ENCODE measurements at places on chromosomes 6 and 20. TPM values are rescaled to one million over a fixed set of nuclear protein-coding genes. Genes with fewer than 3 reads are reported as not detected.

Gene PPP1R3G
- 0.24 TPM for total RNA-seq

- H3K4me3 ChIP-seq, result no peak overlapping the region
- no peak for DNase-seq
- no peaks in the 10 kb centered on the region for H3K36me3 ChIP-seq
- no peak overlapping the region for H3K27ac ChIP-seq
- H3K4me1 ChIP-seq, result no peaks in the 10 kb centered on the region
These were observed 149.7 kb downstream of the PLCB4 start for GRCh38 chr20:9218531-9218961.

DNA sequence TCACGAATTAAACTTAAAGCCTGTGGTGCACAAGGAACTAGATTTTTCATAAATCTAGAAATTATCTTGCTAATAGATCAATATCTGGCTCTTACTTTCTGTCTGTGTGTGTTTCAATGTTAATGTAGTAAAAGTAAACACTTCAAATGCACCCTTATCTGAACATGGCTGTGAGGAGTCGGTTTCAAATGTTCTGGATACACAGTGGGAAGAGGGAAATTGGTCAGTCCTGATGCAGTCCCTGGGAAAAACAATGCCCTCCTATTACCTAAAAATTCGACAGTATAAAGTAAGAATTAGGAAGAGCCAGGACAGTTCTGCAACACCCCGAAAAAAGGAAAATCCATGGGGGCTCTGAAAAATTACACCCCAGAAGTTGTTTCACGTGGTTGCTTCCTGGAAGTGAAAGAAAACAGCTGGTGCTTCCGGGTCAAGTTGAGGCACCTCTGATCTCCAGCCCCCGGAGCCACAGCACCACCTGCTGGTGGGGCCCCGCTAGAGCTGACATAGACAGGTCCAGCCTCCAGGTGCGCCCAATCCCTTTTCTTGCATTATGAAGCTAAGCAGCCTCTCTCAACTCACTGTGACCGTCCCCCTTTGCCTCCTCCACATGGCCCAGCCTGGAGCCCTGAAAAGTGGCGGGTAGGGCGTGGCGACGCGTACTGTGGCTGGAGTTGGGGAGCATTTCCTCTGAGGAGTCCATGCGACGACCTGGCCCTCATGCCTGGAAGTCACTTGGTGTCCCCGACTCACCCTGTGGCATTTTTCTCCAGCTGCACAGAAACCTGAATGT, 8.3 kb downstream of the SEMG2 start:
- H3K27me3 ChIP-seq, result no peaks in the 10 kb centered on the region
- no peaks in the 10 kb centered on the region for H3K36me3 ChIP-seq
- H3K4me1 ChIP-seq, result no peaks in the 10 kb centered on the region
- no peak overlapping the region for H3K27ac ChIP-seq
- DNase-seq, result peak; percentile 5

GRCh38 chr6:105359419-105360370, 43.2 kb downstream of the PREP start:
- H3K27me3 ChIP-seq, result no peaks in the 10 kb centered on the region
- no peak overlapping the region for H3K4me3 ChIP-seq
- DNase-seq, result no peak
- no peak overlapping the region for H3K27ac ChIP-seq
- no peaks in the 10 kb centered on the region for H3K4me1 ChIP-seq

DNA sequence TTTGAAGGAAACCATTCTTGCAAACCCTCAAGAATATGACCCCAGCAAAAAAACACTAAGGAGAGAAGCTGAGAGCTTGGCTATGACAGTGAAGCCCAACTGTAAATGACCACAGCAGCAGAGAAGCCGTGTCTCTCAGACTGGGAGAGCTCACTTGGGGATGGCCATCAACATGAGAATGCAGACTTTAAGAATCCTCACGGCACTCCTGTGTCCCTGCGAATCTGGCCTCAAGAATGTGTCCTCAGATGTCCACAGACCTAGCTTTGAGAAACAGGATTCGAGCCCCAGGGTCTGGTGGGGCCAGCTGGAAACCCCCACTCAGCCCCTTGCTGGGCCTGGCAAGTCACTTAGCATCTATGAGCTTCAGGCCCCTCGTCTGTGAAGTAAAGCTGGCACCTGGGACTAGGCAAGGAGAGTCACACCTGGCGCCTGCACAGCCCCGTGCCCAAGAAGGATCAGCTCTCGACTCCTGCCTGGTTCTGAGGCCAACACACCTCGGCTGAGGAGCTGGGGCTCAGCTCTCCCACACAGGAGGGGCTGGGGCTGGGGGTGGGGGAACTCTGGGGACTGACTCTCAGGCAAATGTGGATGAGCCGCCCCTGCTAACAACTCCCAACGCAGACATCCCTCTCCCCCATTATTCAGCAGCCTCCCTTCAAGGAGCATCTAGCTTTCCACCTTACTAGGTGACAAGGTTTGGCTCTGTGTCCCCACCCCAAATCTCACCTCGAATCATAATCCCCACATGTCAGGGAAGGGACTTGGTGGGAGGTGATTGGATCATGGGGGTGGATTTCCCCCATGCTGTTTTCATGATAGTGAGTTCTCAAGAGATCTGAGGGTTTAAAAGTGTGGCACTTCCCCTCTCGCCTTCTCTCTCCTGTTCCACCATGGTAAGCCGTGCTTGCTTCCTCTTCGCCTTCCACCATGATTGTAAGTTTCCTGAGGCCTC, 97.7 kb downstream of the GRM4 start:
- DNase-seq, result no peak
- no peak overlapping the region for H3K27ac ChIP-seq
- no peaks in the 10 kb centered on the region for H3K36me3 ChIP-seq
- no peak overlapping the region for H3K4me3 ChIP-seq
- no peaks in the 10 kb centered on the region for H3K4me1 ChIP-seq
- H3K27me3 ChIP-seq, result no peaks in the 10 kb centered on the region

GRCh38 chr6:4318321-4318720, 182.9 kb upstream of the ECI2 start:
- no peaks in the 10 kb centered on the region for H3K4me1 ChIP-seq
- no peaks in the 10 kb centered on the region for H3K36me3 ChIP-seq
- H3K4me3 ChIP-seq, result no peak overlapping the region
- no peak for DNase-seq

Gene DLL1
- 0.19 TPM for total RNA-seq

GRCh38 chr6:89797317-89797716, 22.3 kb downstream of the MDN1 start:
- H3K27me3 ChIP-seq, result no peaks in the 10 kb centered on the region
- H3K36me3 ChIP-seq, result no peaks in the 10 kb centered on the region
- no peak overlapping the region for H3K27ac ChIP-seq
- peaks cover 21% of the 10 kb centered on the region for H3K4me1 ChIP-seq
- H3K4me3 ChIP-seq, result no peak overlapping the region

GRCh38 chr6:67870321-67870720, 764.8 kb upstream of the ADGRB3 start:
- no peaks in the 10 kb centered on the region for H3K27me3 ChIP-seq
- DNase-seq, result no peak
- H3K4me1 ChIP-seq, result no peaks in the 10 kb centered on the region
- no peaks in the 10 kb centered on the region for H3K36me3 ChIP-seq
- H3K27ac ChIP-seq, result no peak overlapping the region
- no peak overlapping the region for H3K4me3 ChIP-seq

Gene ZC2HC1B
- total RNA-seq, result not detected

Gene SYCP2L
- 0.61 TPM for total RNA-seq

- H3K4me1 ChIP-seq, result peaks cover 14% of the 10 kb centered on the region
- H3K27ac ChIP-seq, result no peak overlapping the region
- no peak for DNase-seq
- peaks cover 8% of the 10 kb centered on the region for H3K36me3 ChIP-seq
These were observed 5.4 kb downstream of the PPDPF start for GRCh38 chr20:63525971-63526370.

Gene OOEP
- total RNA-seq, result not detected

DNA sequence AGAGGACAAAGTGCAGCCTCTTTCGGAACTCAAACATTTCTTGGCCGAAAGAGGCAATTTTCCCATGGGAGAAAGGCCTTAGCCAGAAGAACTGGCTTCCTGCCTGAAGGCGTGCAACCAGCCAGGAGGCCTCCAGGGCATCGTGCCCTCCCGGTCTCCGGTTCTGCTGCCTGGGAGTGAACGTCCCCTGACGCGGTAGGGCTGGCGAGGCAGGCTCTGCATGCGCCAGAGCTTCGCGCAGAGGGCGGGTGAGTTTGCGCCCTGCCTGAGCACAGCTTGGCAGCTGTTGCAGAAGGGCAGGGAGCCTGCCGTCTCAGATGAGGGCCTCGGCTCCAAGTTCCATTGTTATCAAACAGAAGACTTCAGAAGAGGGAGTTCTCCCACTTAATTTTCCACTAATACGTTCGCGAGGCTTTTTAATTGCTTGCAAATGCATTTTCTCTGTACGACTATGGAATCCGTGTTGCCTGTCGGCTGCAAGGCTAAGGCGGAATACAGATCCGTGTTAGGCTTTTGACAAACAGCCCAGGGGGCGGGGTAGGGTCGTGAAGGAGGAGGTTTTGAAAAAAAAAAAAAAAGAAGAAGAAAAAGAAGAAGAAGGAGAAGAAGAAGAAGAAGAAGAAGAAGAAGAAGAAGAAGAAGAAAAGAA, 5.5 kb upstream of the TFAP2D start:
- no peaks in the 10 kb centered on the region for H3K36me3 ChIP-seq
- H3K27ac ChIP-seq, result no peak overlapping the region
- no peaks in the 10 kb centered on the region for H3K4me1 ChIP-seq
- DNase-seq, result no peak
- no peak overlapping the region for H3K4me3 ChIP-seq

DNA sequence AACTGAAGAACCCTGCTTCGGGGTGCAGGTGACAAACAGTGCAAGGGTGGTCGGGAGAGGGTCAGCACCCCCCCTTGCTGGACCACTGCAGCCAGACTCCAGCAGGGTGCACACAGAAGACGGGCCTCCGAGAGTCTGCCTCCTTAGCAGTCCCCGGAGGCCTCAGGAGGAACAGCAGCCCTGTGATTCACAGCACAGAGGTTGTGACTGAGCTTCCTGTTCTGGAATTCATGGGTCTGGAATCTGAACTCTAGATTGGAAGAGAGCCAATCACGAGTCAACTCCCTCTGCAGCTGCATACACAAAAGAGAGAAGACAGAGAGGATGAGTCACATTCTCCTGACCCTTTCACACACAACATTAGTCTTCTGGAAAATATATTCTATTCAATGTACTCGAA, 249.0 kb upstream of the OPRM1 start:
- no peak for DNase-seq
- H3K4me1 ChIP-seq, result no peaks in the 10 kb centered on the region
- no peaks in the 10 kb centered on the region for H3K36me3 ChIP-seq
- H3K27ac ChIP-seq, result no peak overlapping the region
- H3K27me3 ChIP-seq, result no peaks in the 10 kb centered on the region

GRCh38 chr20:11305406-11305805, 612.3 kb upstream of the BTBD3 start:
- DNase-seq, result no peak
- H3K27ac ChIP-seq, result no peak overlapping the region
- no peaks in the 10 kb centered on the region for H3K4me1 ChIP-seq
- H3K4me3 ChIP-seq, result no peak overlapping the region
- H3K27me3 ChIP-seq, result no peaks in the 10 kb centered on the region
- H3K36me3 ChIP-seq, result no peaks in the 10 kb centered on the region

DNA sequence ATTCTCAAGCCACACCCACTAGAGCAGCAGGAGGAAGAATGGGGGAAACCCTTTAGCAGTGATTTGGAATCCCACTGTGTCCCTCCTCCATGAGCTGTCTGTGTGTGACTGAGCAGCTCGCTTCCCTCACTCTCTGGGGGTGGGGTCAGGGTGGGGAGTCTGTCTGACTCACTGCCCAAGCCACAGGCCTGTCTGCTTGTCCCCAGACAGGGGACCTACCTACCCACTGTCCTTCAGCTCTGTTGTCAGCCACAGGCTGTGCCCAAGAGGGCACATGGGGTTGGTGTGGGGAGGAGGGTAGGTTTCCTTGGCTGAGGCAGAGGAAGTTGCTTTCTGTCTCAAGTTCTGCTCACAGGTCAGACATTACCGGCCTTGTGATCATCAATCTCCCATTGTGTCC, 127.0 kb downstream of the MAFB start:
- no peak overlapping the region for H3K4me3 ChIP-seq
- H3K36me3 ChIP-seq, result no peaks in the 10 kb centered on the region
- no peak for DNase-seq
- no peaks in the 10 kb centered on the region for H3K4me1 ChIP-seq

Gene CLPSL1
- not detected for total RNA-seq

DNA sequence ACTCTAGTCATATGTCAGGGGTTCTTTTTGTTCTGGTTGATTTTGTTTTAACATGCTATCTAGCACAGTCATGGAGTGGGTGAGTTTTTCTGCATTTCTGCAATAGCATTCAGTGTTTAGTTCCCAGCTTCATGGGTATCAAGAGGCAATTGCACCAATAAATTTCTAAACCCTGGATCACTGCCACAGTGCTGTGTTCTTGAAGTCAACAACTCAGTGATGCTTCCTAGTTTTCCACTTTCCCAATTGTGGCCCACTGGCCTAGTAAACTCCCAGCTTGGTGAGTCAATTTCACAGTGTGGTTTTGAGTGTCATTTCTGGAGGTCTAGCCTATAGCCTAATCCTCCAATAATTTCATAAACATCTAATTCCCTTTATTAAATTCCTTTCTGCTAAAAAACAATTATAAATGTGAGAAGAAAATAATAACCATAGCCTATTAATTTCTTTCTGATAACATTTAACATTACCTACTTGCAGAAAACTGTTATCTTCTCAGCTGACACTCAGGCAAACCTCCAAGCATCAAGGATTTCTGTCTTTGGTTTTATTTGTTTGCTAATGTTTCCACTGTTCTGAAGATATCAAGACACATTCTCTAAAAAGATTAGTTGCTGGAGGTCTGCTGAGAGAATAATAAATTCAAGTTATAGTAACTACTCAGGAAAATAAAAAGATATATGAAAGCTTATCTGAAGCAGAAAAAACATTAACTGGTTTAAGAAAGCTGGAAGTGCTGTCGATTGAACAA, 89.9 kb downstream of the PDE7B start:
- no peaks in the 10 kb centered on the region for H3K36me3 ChIP-seq
- H3K27me3 ChIP-seq, result no peaks in the 10 kb centered on the region
- H3K27ac ChIP-seq, result no peak overlapping the region
- no peak overlapping the region for H3K4me3 ChIP-seq
- DNase-seq, result no peak

DNA sequence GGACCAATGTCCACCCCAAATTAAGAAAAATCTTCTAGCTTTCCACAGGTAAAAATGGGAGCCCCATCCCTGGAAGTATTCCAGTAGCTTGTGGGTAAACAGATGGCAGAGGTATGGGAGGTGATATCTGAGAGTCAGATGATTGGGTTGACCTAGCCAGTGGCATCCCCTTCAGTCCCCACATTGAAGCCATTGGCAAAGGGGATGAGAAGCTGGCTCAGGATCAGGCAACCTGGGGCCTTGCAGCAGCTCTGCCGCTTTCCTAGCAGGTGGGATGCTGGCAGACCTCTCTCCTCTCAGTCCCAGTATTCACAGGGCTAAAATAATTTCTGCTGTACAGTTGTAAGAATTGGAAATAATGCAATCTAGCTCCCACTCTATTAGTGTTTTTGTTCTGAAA, 108.9 kb upstream of the KCNG1 start:
- no peaks in the 10 kb centered on the region for H3K36me3 ChIP-seq
- no peak overlapping the region for H3K4me3 ChIP-seq
- H3K27ac ChIP-seq, result no peak overlapping the region
- no peaks in the 10 kb centered on the region for H3K4me1 ChIP-seq
